ENCODE measurements at places on chromosomes 12 and 14.

DNA sequence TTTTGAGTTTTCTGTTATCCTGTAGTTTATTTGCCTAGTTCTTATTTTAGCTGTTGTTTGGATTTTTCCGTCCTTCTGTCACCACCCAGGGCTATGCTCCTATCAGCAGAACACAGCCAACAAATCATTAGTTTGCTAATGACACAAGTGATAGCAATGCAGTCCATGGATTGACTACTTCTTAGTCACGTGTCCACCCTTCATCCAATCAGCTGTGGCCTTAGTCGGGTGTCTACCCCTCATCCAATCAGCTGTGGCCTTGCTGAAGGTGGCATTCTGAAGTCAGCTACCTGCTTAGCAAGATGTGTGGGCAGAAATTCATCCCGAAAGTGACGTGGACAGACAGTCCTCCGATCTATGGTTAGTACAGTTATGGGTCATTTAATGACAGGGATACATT lies 182.3 kb downstream of the GALC start:
- no peak for DNase-seq

DNA sequence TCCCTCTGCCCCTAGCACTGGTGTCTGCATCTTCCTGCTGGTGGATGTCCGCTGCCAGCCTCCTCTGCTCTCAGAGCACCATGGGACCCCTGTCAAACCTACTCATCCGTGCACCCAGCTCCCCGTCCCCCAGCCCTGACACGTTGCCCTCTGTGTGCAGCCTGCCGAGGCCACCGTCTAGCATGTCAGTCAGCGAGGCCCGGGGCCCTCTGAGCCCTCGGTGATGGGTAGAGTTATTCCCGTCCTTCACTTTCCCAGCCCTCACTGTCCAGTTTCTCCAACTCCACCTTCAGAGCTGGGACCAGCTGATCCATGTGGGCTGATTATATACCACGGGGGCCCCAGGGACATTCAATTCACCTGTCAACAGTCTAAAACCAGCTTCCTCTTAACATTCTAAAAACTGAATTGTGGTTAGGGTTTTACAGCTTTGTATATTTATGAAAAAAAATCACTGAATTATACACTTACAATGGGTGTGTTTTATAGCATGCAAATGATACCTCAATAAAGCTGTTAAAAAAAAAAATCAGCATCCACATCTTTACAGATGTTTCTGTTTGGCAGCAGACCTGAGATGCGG lies 61.3 kb downstream of the CCDC88C start:
- DNase-seq = no peak

GRCh38 chr12:122080149-122081082 lies 1.9 kb downstream of the MLXIP start:
- DNase-seq = no peak

GRCh38 chr12:113906411-113907200 lies 59.5 kb downstream of the RBM19 start:
- no peak for DNase-seq

DNA sequence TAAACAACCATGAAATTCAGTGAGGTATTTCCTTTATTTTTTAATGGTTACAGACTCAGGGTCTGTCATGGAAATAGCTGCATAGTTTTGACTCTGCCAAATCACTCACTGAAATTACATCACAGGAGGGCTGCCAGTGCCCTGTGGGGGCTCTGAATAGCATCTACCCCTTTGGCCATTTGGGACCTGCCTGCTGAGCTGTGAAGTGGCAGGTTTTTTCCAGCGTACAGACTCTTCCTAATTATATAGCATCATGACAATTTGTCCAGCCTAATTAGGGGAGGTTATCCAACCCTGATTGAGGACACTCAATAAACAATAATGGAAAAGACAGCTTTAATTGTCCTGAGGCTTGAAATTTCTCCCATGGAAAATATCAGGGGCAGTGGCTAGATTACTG lies 1.8 kb upstream of the COCH start:
- no peak for DNase-seq

DNA sequence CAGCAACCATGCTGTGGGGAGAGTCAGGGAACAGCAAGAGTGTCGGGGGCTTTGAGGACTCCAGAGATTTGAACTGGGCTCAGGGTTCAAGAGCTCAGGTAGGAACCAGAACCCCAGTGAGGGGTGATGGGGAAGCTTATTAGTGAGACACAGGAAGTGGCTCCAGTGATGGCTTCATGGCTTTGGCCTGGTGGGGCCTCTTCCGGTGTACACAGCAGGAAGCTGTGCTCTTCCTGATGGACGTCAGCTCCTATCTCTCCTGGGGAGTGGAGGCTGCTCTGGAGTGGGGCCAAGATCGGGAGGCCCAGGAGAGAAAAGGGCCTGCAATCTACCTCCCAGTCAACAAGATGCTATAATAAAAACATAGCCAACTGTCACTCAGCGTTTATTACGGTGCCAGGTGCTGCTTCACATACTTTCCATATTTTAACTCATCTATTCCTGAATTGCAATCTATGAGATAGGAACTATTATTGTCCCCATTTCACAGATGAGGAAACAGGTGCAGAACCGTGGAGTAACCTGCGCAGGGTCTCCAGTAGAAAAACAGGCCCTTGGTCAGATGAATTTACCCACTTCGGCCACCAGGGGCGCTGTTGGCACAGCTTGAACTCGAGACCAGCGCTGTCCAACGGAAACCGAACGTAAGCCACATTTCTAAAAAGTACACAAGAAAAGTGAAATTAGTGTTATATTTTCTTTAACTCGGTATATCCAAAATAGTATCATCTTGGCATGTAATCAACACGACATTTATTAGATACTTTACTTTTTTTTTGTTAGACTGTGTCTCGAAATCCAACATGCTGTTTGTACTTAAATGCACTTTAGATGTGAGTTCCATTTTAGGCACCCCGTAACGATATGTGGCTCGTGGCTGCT lies 63.6 kb upstream of the DLK1 start:
- peak; percentile 68 for DNase-seq

- DNase-seq = no peak
These were observed 35.6 kb downstream of the RPS29 start for GRCh38 chr14:49550286-49551184.

DNA sequence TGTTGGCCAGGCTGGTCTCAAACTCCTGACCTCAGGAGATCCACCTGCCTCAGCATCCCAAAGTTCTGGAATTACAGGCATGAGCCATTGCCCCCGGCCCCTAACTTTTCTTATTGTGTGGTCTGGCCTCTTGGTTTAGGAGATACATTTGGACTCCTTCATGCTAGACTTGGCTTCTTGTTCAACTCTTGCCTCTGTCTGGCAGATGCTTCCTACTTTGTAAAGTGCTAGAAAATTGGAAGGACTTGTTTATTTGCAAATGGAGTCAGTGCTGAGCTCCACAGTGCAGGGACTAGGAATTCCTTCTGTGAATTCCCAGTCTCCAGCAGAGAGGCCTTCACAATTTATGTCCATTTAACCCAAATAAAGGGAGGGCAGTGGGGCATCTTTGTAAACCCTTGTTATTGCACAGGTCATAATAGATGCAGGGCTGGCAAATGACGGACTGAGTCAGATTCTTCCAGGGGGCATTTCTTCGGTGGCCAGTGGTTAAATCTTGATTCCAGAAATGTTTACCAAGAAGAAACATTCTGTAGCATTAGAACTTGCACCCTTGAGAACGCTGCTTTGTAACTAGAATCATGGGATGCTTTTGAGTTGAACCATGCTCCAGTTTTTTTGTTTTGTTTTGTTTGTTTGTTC lies 73.8 kb upstream of the TBX3 start:
- DNase-seq = no peak

DNA sequence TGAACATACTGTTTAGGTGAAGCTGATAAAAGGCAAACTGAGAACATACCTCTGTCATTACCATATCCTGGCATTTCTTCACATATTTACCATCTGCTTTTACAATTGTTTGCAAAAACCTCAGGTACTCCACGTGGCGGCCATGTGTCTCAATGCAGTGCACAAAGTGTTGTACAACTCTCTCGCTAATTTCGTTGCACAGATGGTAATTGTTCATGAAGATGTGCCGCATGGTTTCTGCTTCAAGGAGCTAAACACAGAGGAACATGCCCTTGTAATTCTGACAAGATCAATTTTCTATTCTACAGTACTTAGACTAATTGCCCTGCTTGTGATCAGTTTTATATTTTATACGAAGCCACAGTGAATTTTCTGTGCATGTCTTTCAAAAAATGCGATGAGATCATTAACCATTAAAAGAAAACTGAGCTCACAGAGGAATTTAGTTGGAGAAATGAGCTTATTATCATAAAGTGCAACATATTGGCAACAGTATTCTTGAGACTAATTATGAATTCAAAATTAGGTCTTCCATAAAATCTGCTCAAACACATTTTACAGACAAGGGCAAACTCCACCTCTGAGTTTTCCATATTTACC lies 233.8 kb downstream of the ITPR2 start:
- no peak for DNase-seq

GRCh38 chr12:65951697-65952096 lies 127.4 kb downstream of the HMGA2 start:
- DNase-seq = no peak

DNA sequence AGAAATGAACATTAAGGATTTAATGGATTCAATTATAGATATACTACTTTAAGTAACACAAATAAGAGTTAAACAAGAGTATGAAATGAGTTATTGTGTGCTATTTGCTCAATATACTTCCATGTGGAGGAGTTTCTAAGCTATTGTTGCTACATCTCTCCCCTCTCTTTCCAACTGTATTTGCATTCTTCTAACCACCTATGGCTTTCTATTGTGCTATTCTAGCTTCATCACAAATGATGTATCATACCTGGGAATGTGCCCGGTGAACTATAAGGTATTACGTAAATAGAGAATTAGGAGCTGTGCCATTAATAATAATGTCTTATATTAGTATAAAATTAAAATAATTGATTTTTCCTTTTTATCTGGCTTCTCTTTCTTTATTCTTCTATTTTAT lies 87.1 kb upstream of the PLEKHG7 start:
- no peak for DNase-seq

DNA sequence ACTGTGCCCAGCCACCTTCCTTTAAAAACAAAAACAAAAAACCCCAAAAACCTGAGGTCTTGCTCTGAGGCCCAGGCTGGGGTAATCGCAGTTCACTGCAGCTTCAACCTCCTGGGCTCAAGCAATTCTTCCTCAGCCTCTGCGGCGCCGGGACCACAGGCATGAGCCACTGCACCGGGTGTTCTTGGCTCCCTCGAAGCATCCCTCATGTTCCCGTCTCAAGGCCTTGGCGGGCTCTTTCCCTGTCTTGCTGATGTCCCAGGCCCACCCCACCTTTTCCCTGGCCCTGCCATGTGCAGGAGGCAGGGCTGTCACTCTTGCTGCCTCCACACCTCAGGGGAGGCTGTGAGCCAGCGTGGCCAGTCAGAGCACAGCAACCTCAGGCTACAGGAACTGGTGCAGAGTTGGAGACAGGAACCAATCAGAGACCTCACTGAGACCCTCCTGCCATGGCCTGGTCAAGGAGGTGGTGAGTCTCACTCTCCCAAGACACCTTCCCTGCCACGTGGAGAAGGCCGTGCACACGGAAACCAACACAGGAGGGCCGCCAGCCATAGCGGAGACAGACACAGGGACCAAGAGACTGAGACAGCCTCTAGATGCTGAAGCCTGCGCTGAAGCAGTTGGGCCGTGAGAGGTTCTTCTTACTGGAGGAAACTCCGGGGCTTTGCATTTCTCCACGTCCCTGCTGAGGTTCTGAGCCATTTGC lies 6.0 kb upstream of the AMN start:
- no peak for DNase-seq

DNA sequence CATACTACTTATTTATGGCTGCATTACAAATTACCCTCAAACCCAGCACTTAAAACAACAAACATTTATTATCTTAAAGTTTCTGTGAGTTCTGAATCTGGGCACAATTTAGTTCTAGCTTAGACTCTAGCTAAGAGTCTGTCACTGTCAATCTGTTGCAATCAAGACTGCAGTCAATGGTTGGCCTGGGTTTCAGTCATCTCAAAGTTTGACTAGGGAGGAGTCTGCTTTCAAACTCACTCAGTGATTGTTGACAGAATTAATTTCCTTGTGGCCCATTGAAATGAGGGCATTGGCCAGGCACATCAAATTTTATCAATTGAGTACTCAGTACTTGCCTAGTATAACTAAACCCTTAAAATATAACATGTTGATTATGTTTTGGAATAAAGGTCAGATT lies 51.6 kb downstream of the ARID2 start:
- DNase-seq = no peak

DNA sequence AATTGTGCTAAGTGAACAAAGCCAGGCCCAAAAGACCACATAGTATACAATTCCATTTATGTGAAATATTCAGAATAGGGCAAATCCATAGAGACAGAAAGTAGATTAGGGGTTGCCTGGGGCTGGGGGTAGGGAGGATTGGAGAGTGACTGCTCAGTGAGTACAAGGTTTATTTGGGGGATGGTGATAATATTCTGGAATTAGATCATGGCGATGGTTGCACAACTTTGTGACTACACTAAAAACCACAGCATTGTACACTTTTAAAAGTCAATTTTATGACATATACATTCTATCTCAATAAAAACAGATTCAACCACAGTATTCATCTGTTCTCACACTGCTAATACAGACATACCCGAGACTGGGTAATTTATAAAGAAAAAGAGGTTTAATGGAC lies 68.7 kb upstream of the MAP1LC3B2 start:
- no peak for DNase-seq

DNA sequence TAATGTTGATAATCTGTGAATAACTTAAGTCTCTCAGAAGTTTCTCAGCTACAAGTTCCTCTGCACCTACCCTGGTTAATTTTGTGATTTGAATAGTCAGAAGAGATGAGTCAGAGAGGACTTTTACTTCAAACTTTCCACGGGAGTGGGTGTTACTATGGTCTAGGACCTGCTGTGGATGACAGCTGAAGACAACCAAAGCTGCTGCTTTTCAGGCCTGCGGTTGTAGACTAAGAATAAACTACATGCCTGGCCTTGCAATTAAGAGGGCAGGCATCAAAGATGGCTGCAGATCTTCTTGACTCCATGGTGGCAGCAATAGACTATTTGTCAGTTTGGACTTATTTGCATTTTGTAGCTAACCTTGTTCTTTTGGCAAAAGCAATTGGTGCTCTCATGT lies 227.1 kb upstream of the KRR1 start:
- DNase-seq = no peak

GRCh38 chr12:68270358-68270757 lies 17.0 kb upstream of the IL22 start:
- no peak for DNase-seq

DNA sequence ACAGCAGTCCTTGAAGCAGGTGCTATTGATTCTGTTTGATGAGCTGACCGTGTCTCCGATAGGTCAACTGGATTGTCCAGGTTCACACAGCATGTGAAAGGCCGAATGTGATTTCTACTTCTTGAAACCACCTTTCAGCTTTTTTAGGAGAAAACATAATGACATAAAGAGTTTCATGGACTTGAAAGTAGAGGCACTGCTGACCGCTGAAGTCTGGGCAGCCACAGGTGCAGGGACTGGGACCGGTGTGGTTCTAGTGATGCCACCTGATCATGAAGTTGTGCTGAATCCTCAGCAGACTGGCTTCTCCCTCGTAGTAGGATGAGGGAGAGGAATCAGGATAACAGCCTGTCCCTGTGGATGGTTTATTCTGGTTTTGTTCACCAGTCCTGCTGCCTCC lies 108.1 kb downstream of the ETV6 start:
- no peak for DNase-seq

- DNase-seq = no peak
These were observed 463.2 kb upstream of the MGAT4C start for GRCh38 chr12:86719381-86719780.

GRCh38 chr14:67875175-67876006 lies 55.8 kb downstream of the RAD51B start:
- DNase-seq = no peak

GRCh38 chr12:55842681-55843429 lies at the start of gene MMP19:
MMP19 (minus strand) TSS chr12:55842936; CDS start chr12:55842830, 106 bp downstream.
- no peak for DNase-seq

GRCh38 chr12:124049451-124050094 lies 76.6 kb downstream of the ZNF664 start:
- DNase-seq = no peak

Data from activated CD4-positive, CD25-positive, alpha-beta regulatory T cell treated with anti-CD3 and anti-CD28 coated beads, Interleukin-2, amount 50 U/mL, for 72 hours (primary cell).